ENCODE measurements at places on chromosomes 5 and 9. TPM values are rescaled to one million over a fixed set of nuclear protein-coding genes. Genes with fewer than 3 reads are reported as not detected.

The AP3B1 gene
- 49.7 TPM for total RNA-seq

DNA sequence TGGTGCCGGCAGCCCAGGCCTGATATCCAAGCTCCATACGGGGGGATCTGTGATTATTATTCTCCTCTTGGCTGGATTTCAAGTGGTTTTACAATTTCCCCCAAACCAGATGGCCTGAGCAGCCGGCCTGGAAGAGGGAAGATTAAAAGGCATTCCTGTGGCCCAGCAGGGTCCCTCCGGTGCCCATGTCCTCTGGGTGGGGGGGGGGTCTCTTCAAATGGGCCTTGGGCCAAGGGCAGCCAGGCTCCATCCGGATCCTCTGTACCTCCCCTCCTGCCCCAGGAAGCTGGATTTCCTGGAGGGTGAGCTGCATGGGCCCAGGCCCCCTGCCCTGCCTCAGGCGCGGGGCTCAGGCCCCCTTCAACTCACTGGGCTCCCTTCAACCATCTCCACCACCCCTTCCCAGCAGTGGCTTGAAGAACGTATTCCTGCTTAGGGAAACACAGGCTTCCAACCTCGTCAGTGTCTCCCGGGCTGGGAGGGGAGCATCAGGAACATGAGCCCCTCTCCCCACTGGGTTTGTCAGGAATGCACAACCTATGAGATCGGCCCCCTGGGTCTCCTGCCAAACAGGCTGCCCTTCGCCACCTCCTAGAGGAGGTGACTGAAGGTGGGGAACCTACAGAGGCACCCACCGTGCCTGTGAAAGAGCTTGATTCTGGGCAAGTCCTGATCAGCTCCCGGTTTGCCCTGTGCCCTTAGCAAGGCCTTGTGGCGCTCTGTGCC is 62.9 kb upstream of the ORM1 start:
- no peaks in the 10 kb centered on the region for H3K4me1 ChIP-seq
- no peaks in the 10 kb centered on the region for H3K36me3 ChIP-seq
- H3K27me3 ChIP-seq: no peaks in the 10 kb centered on the region
- no peak overlapping the region for H3K27ac ChIP-seq

DNA sequence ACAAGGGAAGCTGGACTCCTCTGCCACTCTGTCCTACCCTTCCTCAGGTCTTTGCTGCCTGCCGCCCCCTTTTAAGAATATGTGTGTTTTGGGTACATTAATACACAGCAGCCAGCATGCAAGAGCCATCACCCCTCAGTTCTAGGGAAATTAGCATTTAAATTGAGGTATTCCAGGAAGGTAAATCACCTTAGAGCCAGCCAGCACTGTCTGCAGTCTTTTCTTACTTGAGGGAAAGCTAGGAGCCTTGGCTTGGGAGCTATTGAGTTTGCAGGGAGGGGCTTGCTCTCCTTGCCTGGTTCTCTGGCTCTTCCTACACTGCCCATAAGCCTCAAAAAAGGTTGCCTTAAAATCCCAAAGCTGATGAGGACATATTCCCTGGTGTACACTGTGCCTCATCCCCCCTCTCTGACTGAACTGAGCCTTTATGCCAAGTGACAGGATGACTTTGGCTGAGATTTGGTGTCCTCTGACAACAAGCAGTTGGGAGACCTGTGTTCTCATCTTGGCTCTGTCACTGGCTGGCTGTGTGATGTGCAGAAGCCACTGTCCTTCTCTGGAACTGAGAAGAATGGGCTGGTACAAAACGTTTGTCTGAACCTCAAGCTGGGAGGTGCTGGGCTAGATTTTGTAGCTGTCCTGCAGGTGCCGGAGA is 54.1 kb downstream of the TRIM32 start:
- no peaks in the 10 kb centered on the region for H3K4me1 ChIP-seq
- DNase-seq: no peak
- no peak overlapping the region for H3K4me3 ChIP-seq

The DNAH5 gene
- 1.4 TPM for total RNA-seq

DNA sequence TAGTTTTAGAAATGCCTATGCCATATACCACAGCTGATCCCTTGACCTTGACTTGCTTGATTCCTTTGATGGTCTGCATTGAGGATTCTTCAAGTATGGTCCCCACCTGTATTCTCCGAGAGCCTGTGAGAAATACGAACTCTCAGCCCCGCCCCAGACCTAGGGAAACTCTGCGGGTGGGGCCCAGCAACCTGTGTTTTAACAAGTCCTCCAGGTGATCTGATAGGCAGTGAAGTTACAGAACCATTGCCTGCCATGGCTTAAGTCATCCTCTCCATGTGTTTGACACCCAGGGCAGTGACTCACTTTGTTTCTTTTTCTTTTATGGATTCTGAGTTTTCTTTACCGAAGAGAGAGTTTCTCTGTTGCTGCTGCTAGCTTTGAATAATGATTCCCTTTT is 18.5 kb downstream of the FRMPD1 start:
- H3K4me1 ChIP-seq: no peaks in the 10 kb centered on the region
- no peak for DNase-seq
- peaks cover 63% of the 10 kb centered on the region for H3K27me3 ChIP-seq

- no peaks in the 10 kb centered on the region for H3K4me1 ChIP-seq
- DNase-seq: no peak
- H3K4me3 ChIP-seq: no peak overlapping the region
- no peaks in the 10 kb centered on the region for H3K27me3 ChIP-seq
- H3K27ac ChIP-seq: no peak overlapping the region
Observed at GRCh38 chr9:112315331-112316257, 17.8 kb downstream of the PTBP3 start.

The WNT8A gene
- not detected for total RNA-seq

DNA sequence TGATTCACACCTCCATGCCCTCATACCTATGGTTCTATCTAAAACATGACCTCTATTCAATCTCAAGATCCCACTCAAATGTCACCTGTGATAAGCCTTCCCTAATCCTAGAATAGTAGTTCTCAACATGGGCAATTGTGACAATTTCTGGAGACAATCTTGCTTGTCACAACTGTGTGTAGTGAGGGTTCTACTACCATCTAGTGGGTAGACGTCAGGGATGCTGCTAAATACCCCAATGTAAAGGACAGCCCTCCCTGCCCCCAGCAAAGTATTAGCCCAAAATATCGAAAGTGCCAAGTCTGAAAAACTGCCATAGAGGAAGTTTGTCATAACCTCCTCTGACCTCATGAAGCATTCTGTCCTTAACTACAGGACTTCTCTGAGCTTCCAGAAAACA is 32.0 kb downstream of the TBCA start:
- no peak for DNase-seq
- no peak overlapping the region for H3K27ac ChIP-seq
- H3K4me3 ChIP-seq: no peak overlapping the region
- H3K36me3 ChIP-seq: 0 out of 2 replicates have a peak, but pooled peaks cover 3% of the 10 kb centered on the region
- H3K27me3 ChIP-seq: no peaks in the 10 kb centered on the region
- 0 out of 2 replicates have a peak, but pooled peaks cover 4% of the 10 kb centered on the region for H3K4me1 ChIP-seq

GRCh38 chr9:76793784-76794431 is 29.7 kb downstream of the PCA3 start:
- DNase-seq: no peak
- H3K4me1 ChIP-seq: no peaks in the 10 kb centered on the region
- no peaks in the 10 kb centered on the region for H3K27me3 ChIP-seq

DNA sequence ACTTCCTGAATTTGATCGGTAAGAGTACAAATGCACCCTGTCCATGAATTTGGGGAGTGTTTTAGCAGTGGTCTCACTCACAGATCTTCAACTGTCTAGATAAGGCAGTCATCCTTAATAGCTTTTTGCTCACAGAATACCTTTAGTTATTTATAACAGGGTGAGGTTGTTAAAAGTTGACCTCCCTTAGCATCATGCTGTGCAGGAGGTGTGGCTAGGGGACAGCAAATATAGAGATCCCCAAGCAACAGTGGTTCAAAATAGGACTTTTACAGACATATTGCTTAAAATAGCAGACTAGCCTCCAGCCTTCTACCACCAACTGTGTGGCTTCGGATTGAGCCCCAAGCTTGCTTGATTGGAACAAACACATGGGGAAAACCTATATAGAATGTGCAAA is 724.4 kb downstream of the TLE1 start:
- no peak overlapping the region for H3K4me3 ChIP-seq
- no peaks in the 10 kb centered on the region for H3K4me1 ChIP-seq
- H3K36me3 ChIP-seq: no peaks in the 10 kb centered on the region
- no peaks in the 10 kb centered on the region for H3K27me3 ChIP-seq
- DNase-seq: no peak

- H3K27me3 ChIP-seq: no peaks in the 10 kb centered on the region
- peaks cover 11% of the 10 kb centered on the region for H3K4me1 ChIP-seq
- no peak overlapping the region for H3K27ac ChIP-seq
- H3K4me3 ChIP-seq: peak overlapping the region; percentile 86
Observed at GRCh38 chr5:118988866-118989180, 476 bp upstream of the DTWD2 start.

The NOXA1 gene
- total RNA-seq: not detected

- H3K36me3 ChIP-seq: no peaks in the 10 kb centered on the region
- peak; percentile 88 for DNase-seq
- H3K4me1 ChIP-seq: 0 out of 2 replicates have a peak, but pooled peaks cover 5% of the 10 kb centered on the region
- no peaks in the 10 kb centered on the region for H3K27me3 ChIP-seq
Observed at GRCh38 chr5:10111571-10111970, 138.1 kb downstream of the ATPSCKMT start.

The SHOC1 gene
- total RNA-seq: not detected

The SNCB gene
- not detected for total RNA-seq

- no peaks in the 10 kb centered on the region for H3K36me3 ChIP-seq
- no peak overlapping the region for H3K4me3 ChIP-seq
- no peaks in the 10 kb centered on the region for H3K27me3 ChIP-seq
- H3K27ac ChIP-seq: no peak overlapping the region
Observed at GRCh38 chr5:61999371-61999770, 306.6 kb upstream of the KIF2A start.

The UGT3A1 gene
- not detected for total RNA-seq

The GNA14 gene
- not detected for total RNA-seq

GRCh38 chr9:104950838-104951237 is 22.9 kb upstream of the ABCA1 start:
- H3K27me3 ChIP-seq: no peaks in the 10 kb centered on the region
- no peaks in the 10 kb centered on the region for H3K4me1 ChIP-seq
- H3K36me3 ChIP-seq: no peaks in the 10 kb centered on the region
- H3K27ac ChIP-seq: no peak overlapping the region
- DNase-seq: peak; percentile 23
- H3K4me3 ChIP-seq: no peak overlapping the region

The ADAM19 gene
- total RNA-seq: 20.5 TPM

The SLC6A7 gene
- total RNA-seq: not detected

The PCDH12 gene
- total RNA-seq: 0.13 TPM

- H3K4me3 ChIP-seq: no peak overlapping the region
- no peak for DNase-seq
- H3K36me3 ChIP-seq: no peaks in the 10 kb centered on the region
- no peaks in the 10 kb centered on the region for H3K4me1 ChIP-seq
Observed at GRCh38 chr5:137328991-137329390, 170.1 kb downstream of the SPOCK1 start.

- no peak overlapping the region for H3K4me3 ChIP-seq
- H3K27me3 ChIP-seq: no peaks in the 10 kb centered on the region
- peaks cover 21% of the 10 kb centered on the region for H3K4me1 ChIP-seq
- H3K36me3 ChIP-seq: peaks cover 17% of the 10 kb centered on the region
- DNase-seq: peak; percentile 73
- no peak overlapping the region for H3K27ac ChIP-seq
Observed at GRCh38 chr9:107340920-107341632, 58.0 kb downstream of the RAD23B start.

DNA sequence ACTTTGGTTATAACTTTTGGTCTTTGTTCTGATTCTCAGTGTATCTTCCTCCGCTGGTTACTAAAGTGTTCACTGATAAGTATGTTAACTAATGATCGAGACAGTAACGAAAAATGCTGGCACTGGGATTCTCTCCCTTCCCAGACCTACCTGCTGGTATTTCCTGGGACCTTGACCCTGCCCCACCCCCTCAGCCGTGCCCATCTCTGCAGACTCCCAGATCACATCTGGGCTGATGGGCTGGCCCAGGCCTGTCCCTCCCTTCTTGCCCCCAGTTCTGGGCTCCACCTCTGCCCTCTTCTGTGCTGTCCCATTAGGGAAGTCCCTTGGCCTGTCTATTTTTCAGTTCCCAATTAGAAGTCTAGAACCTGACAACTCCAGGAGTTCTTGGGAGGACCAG is 46.9 kb downstream of the NEURL1B start:
- no peak overlapping the region for H3K4me3 ChIP-seq
- H3K27ac ChIP-seq: no peak overlapping the region
- no peaks in the 10 kb centered on the region for H3K36me3 ChIP-seq
- H3K4me1 ChIP-seq: no peaks in the 10 kb centered on the region
- H3K27me3 ChIP-seq: no peaks in the 10 kb centered on the region

The RHOBTB3 gene
- 214 TPM for total RNA-seq

- peak overlapping the region; percentile 31 for H3K27ac ChIP-seq
- H3K27me3 ChIP-seq: no peaks in the 10 kb centered on the region
- peaks cover 21% of the 10 kb centered on the region for H3K4me1 ChIP-seq
- peak; percentile 82 for DNase-seq
Observed at GRCh38 chr5:131679911-131680310, 44.9 kb upstream of the RAPGEF6 start.

The WDR5 gene
- 25.9 TPM for total RNA-seq

The HACD4 gene
- 7.5 TPM for total RNA-seq

The ADAMTS12 gene
- total RNA-seq: 10.1 TPM

DNA sequence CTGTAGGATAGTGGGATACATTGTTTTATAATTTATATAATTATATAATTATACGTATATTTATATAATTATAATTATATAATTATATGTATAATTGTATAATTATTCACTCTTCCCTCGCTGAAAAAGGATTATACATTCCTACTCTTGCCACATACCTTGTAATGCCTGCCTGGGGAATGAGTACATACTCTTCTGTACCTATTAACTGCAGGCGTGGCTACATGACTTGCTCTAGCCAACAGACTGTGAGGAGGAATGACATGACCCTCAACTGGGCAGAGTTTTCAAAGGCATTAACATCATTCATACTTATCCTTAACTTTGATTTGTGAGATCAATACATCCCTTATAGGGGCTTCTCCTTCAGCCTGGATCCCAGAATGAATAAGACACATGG is 19.1 kb downstream of the ERMP1 start:
- H3K36me3 ChIP-seq: no peaks in the 10 kb centered on the region
- peaks cover 10% of the 10 kb centered on the region for H3K4me1 ChIP-seq
- DNase-seq: no peak
- no peak overlapping the region for H3K27ac ChIP-seq

DNA sequence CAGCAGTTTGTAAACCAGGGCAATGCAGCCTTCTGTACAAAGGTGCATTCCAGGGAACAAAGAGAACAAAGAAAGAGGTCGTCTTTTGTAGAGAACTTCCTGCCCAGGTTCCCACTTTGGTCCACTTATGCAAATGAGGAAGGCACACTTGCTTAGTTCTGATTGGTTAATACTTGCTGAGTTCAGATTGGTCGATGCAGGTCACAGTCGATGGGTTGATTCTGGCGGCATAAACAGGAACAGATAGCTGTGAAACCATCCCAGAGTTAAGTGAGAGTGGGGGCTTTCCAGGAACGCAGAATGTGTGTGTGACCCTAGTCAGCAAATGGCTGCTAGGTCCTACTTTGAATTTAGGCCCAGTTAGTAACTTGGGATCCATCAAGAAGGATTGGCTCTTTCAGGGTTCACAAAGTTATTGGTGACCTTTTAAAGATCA is 1.8 kb upstream of the ADAMTS13 start:
- peaks cover 3% of the 10 kb centered on the region for H3K36me3 ChIP-seq
- DNase-seq: no peak
- no peak overlapping the region for H3K27ac ChIP-seq
- H3K4me3 ChIP-seq: no peak overlapping the region
